Cerebellar cortex (tissue), 1 donor: ENCODE measurements at places on chromosomes 3 and 15.

GRCh38 chr3:48429960-48430707 lies at the start of gene PLXNB1:
Gene PLXNB1 (minus strand): TSS chr3:48430086. CDS start chr3:48424611, 5,475 bp downstream.
- peak; percentile 25 for DNase-seq

GRCh38 chr3:138985932-138986331 lies 20.1 kb downstream of the PRR23A start:
- no peak for DNase-seq

DNA sequence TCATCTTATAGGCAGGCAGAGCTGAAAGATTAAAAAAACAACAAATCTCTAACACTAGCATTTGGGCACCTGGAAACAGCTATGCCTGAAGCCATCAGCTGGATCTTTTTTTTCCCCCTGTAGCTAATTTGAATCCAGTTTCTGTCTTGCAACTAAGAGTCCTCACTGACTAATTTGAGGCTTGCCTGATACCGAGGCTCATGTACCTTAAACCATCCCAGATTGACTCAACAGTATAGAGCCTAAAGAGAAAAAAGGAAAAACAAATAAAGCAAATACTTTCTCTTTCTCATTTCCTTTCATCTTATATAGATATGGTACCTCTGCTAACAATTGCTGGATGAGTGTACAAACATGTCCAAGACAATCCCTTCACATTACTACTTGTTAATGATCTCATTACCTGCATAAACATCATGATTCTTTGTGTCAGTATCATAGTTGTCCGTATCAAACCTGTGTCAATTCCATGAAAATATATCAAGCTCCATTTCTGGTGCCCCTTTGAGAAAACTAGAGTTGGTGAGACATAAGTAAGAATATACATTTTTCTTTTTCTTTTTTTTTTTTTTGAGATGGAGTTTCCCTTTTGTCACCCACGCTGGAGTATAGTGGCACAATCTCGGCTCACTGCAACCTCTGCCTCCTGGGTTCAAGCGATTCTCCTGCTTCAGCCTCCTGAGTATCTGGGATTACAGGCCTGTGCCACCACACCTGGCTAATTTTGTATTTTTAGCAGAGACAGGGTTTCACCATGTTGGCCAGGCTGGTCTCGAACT lies 43.1 kb downstream of the BHLHE40 start:
- DNase-seq, result no peak

- DNase-seq, result peak; percentile 42
These were observed 870 bp upstream of the TSEN2 start for GRCh38 chr3:12483410-12483809.

- no peak for DNase-seq
These were observed 44.1 kb downstream of the CD200R1 start for GRCh38 chr3:112930771-112931170.
